NCI-H1417 treated with DMSO at 0.1 percent for 48 hours (cell line): ENCODE measurements at places on chromosomes 7 and 10.

GRCh38 chr10:132987671-132988571 is 45.6 kb upstream of the CFAP46 start:
- no peak for DNase-seq

DNA sequence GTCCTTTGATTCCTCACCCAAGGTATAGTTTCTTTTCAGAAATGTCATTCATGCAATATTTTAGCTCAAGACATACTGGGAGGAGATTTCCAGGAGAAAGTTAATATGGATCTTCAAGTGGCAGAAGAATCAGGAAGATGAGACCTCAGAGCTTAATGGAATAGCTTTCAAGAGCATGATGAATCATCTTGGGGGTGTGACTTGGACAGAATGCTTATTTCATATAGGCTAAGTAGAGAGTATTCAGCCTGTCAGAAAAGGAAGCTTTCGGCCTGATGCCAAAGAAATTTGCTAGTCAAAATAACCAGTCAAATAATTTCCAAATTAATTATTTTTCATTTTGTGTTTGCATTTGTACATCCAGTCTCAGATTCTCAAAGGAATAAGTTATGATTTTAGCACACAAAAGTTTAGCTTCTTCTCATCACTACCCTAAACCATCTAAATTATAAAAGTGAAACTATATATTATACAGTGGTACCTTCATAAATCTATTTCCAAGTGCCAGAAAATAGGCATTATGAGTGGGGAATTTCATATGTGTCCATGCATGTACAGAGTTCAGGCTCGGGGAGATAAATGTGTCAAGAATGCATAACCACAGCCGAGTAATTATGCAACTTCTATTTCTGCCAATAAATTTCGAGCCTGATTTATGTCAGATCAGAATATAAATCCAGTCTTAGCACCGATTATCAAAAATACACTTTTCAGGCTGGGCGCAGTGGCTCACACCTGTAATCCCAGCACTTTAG is 27.3 kb upstream of the CALD1 start:
- no peak for DNase-seq

DNA sequence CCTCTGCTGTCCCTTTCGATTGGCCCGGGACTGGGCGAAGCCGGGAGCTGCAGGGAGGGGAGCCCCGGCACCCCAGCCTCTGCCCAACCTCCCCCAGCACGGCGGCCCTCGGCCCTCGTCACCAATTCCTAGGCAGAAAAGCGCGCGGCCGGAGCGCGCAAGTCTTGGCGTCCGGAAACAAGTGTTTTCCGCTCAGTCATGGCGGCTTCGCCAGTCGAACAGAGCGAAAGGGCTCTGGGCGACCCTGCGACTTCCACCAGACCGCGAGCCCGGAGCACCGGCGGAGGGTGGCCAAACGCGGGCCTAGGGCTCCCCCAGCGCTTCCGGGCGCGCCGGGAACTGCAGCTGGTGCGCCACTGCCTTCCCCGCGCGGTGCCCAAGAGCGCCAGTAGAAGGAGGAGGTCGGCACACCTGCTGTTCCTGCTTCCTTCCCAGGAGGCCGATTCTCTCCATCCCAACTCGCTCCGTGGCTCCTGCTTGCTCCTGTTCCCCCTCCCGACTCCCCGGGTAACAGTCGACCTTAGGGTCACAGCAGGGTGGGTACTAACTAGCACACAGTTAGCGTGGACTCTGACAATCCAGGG is 729.9 kb downstream of the ZWINT start:
- peak; percentile 49 for DNase-seq

DNA sequence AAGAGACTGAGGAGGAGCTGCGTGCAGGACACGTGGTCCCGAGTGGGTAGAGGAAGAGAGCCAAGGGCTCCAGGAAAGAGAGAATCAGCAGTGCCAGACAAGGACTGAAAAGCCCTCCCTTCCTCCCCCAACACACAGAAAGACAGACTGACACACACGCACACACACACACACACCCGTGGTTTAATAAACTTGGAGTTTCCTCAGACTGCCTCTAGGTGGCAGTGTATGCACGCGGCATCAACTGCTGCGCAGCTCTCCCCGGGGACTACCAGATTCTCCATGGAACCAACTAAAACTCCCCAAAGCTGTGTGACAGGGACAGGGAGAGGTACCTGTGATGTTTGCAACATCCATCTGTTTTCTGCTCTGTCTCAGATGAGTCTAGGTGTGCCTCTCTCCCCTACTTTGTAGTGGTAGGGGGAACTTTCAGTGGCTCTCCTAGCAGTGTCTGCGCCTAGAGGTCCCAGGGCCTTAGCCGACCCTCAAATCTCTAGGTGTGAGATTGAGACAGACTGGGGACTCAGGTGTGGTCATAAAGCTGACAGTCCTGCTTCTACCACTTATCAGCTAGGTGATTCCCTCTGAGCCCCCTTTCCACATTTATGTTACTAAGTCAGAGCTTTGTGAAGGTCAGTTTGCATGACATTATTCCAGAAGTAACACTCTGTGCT is 9.3 kb upstream of the TSPAN14 start:
- no peak for DNase-seq

- no peak for DNase-seq
Observed at GRCh38 chr10:77500754-77501151, 136.9 kb downstream of the KCNMA1 start.

- DNase-seq: no peak
Observed at GRCh38 chr7:54072710-54073109, 469.5 kb upstream of the VSTM2A start.

DNA sequence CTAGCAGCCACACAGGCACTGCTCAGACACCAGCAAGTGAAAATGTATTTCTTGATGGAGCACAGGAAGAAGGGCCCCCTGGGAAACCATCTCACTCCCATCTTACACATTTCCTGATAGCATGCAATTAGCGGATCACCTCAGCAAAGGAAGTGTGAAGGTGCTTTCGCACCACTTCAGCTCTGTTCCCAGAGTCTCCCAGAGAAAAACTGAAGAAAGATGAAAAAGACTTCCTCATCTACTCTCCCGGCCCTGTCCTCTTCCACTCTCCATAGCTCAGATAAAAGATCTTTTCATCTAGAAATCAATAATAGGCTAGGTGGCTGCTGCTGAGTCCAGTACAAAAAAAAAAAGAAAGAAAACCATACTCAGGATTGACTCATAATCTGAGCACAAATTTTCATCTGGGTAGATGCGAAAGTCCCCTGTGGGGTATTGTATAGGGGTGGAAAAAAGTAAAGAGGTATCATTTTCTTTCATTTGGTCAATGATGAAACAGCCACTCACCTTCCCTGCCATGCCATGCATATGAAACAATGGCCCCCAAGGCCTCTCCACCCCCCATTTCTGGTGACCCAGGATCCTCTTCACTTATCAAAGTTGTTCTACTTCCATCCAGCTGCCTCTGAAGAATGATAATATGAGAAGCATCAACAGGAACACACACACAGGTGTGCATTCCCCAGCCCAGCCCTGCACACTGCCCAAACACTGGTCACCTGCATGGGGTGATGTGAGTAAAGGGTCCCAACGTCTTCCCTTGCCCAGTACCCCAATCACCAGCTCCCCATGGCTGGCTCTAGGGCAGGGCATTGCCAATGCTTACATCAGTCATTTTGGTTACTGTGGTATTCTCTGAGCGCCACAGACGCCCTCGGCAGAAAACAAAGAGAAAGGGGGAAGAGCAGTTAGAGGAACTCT is 48.8 kb upstream of the DGKI start:
- DNase-seq: no peak
